ENCODE measurements at places on chromosomes 4 and X.

- no peak for DNase-seq
Measured at GRCh38 chr4:120616041-120616440, 306.5 kb downstream of the PRDM5 start.

DNA sequence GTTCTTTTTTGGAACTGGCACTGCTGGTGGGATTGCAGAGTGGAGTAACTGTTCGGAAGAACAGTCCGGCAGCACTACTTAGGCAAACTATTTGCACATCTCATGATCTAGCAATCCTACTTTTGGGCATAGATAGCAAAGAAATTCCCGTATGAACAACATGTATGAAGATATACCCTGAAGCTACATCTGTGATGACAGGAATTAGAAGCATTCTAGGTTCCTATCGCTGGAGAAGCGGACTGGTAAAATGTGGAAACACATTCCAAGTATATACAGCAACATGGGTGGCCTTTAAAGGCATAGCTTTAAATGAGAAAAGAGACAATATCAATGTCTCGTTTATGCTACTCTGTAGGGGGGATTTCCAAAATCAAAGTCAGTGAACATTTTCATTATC, 3.1 kb downstream of the DCAF16 start:
- no peak for DNase-seq

DNA sequence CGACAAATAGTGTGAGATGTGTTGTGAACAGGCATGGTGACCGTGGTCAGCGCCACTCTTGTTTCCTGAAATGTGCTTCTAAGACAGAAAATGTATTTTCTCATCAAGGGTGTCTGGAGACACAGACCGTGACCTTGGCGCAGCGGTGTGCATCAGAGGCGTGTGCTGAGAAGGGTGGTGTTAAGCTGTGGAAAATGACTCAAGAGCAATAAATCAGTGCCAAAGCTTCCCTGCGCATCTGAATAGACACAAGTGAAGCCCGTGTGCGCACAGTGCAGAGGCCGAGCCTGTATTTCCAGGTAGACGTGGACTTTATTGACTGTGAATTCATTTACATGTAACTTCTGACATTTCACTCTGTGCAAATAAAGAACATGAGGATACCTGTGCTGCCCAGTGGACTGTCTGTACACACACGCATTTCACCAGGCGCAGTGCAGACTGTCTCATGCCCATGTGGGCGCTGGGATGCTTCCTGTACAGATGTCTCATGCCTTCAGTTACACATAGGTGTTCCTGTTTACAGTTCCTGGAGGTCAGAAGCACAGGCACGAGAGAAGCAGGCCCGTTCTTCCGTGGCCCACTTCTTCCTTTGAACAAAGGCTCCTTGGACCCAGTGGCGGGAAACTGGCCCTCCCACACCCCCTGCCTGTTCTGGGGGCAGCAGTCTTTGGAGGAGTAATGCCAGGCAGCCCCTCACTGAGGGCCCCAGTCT, 31.9 kb downstream of the NSG1 start:
- no peak for DNase-seq

GRCh38 chr4:54542540-54543041, 115.2 kb upstream of the KIT start:
- DNase-seq = no peak

- no peak for DNase-seq
Measured at GRCh38 chr4:8009710-8010511, 70.2 kb upstream of the AFAP1 start.
